Stimulated activated CD8-positive, alpha-beta memory T cell treated with anti-CD3 and anti-CD28 coated beads, Interleukin-7, amount 100 ng/mL, for 24 hours (primary cell): ENCODE measurements at places on chromosomes 16 and 17.

GRCh38 chr17:15351478-15351840 lies 10.1 kb upstream of the TEKT3 start:
- DNase-seq = no peak

DNA sequence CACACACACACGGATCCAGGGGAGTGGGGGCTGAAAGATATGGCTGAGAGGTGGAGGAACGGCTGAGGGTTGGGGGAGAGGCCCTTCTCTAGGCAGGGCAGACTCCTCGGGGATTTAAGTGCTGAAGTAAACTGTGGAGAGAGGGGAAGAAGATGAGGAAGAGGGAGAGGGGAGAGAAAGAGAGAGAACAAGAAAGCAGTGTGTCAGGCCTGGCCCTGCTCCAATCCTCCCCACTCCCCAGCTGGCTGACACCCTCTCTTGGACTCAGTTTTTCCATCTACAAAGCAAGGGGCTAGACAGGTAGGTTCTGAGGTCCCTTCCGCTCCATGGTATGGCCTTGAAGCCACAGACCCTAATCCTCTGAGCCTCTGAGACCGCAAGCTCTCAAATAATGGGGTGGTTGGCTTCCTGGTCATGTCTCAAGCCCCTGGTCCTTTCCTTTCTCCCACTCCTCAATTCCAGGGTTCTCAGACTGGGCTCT lies 2.0 kb downstream of the VAMP2 start:
- DNase-seq = no peak

DNA sequence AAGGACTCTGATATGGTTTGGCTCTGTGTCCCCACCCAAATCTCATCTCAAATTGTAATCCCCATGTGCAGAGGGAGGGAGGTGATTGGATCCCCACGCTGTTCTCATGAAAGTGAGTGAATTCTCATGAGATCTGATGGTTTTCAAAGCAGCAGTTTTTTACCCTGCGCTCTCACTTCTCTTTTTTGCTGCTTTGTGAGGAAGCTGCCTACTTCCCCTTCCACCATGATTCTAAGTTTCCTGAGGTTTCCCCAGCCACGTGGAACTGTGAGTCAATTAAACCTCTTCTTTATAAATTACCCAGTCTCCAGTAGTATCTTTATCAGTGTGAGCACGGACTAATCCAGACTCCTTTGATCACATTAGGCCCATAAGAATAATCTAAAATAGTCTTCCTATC lies 719.7 kb upstream of the CDH8 start:
- no peak for DNase-seq

GRCh38 chr17:43873815-43874214 lies 26.8 kb downstream of the CD300LG start:
- DNase-seq = no peak

GRCh38 chr16:24689128-24689527 lies 40.3 kb upstream of the TNRC6A start:
- DNase-seq = no peak

- DNase-seq = peak; percentile 92
These were observed at the start of gene DVL2 for GRCh38 chr17:7234083-7234951. DVL2 (minus strand) TSS chr17:7234517; CDS start chr17:7234262, 255 bp downstream.

DNA sequence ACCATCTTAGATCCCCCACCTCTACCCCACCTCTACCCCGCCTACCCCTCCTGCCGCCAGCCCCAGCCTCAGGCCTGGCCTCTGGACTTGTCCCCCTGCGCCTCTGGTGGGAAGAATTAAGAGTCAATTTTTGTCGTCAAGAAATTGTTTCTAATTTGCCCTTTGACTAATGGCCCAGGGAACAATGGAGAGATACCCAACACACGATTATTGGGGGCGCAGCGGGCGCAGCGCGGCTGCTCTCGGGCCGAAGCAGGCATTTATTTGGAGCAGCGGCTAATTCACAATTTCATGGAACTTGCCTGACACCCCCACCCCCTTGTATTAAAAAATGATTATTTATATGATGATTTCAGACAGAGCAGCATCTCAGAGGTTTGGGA lies 4.4 kb upstream of the BAHCC1 start:
- no peak for DNase-seq

DNA sequence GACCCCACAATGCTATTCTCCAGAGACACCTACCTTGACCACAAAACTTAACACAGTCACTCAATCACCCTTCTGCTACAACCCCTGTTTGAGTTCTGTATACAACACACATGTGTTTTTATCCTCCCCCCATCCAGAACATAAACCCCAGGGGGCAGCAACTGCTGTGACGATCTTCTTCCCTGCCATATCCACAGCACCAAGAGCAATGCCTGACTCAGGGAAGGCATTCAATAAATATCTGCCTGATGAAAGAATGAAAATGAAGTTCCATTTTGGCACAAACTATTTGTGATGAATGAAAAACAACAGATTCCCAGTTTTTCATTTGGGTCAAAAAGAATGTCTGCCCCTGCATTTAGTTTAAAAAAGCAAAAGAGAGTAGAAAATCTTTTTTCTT lies 27.0 kb downstream of the ASIC2 start:
- DNase-seq = no peak

DNA sequence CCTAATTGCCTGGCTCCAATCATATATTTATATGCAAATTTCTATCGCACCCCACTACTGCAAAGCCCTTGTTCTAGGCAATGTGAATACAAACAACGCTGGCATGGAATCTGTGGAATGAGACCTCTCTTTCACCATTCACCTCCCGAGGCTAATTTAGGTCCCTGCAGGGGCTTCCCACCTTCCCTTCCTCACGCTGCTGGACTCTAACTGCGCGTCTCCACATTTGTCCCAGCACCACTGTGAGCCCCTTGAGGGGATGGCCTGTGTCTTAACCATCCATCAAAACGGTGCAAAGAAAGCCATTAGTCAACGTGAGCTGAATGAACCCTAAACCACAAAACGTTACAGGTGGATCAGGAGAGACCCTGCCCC lies 1.6 kb downstream of the TMEM114 start:
- DNase-seq = no peak

GRCh38 chr17:50459756-50460155 lies 8.9 kb downstream of the CHAD start:
- DNase-seq = no peak

DNA sequence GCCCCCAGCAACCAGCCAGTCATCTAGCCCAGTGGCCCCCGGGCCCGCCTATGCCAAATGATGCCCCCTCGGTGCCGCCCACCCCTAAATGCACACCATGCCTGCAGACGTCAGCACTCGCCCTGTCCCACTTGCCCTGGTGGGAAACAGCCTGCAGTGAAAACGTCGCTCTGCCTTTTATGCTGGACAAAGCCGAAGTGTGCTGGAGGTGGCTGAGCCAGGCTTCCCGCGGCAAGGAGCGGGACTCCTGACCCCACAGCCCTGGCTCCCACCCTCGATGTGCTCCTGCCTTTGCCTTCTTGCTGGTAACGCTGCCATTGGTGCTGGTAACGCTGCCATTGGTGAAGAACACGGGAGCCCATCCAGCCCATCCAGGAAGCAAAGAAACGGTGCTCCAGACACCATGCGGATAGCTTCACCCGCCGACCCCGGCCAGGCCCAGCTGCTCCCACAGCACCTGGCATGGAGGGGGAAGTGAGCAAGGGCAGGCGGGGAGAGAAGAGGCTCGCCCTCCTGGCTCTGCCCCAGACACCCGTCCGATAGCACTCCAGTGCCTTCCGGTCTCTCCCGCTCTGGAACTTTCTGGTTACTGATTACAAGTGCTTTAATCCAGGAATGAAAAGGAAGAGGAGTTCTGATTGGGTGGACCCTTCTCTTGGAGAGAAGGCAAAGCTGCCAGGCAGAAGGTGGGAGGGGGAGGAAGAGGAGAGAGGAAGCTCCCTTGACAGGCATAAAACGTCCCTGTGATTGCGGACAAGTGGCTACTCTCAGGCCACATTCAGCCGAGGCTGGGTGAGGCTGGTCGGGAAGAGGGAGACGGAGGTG lies 4.0 kb upstream of the BAIAP2 start:
- DNase-seq = no peak

- no peak for DNase-seq
These were observed 12.7 kb downstream of the SLC6A4 start for GRCh38 chr17:30222721-30223175.

- no peak for DNase-seq
These were observed 10.6 kb upstream of the C1QTNF8 start for GRCh38 chr16:1106659-1107058.

DNA sequence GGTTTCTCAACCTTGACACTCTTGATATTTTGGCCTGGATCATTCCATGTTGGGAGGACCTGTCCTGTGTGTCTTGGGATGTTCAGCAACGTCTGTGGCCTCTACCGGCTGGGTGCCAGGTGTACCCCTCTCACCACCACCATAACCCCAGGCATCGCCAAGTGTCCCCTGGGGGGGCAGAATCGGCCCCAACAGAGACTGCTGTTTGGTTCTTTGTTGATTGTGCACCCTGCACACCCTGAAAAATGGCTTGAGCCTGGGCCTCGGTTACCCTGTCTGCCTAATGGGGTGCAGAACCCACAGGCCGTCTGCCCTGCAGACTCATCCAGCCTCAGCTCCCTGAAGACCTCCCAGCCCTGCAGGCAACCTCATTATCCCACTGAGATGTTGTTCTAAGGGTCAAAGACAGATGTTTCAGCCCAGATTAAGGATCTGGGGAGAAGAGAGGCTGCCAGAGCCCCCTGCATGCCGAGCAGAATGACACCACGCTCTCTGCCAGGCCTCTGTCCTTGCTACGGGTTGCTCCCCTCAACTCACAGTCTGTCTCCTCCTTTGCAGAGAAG lies 9.2 kb downstream of the CACNG1 start:
- no peak for DNase-seq

- DNase-seq = no peak
These were observed 183.1 kb downstream of the CYLD start for GRCh38 chr16:50924759-50925545.

GRCh38 chr17:65268832-65269231 lies 131.7 kb downstream of the RGS9 start:
- no peak for DNase-seq

DNA sequence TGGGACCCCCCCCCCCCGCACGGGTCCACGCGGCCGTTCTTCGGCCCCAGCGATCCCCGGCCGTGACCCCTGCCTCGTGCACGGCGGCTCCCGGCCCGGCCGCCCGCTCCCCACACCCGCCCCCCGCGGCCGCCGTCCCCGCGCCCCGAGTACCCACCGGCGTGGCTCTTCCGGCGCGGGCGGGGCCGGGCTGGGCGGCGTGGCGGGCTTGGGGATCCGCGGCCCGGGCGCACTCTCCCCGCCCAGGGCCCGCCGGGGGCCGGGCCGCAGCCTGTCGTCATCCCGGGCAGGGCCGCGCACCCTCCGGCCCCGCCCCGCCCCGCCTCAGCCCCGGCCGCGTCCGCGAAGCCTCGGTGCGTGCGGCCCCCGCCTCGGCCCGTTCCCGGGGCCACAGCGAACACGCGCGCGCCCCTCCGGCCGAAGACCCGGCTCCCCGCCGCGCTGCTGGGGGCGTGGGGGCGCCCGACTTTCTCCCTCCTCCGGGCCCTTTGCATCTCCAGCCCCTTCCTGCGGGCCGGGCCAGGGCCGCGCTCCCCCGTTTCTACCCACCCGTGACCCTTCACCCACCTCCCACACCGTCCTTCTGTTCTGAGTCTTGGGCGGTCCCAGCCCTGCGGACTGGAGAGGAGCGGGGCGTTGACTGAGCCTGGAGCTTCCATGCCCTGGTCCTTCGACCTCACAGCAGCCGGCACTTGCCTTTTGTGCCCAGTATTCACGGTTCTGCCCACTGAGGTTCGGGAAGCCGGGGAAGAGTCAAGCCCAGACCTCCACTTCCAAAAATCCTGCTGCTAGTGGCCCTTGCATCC lies 840 bp downstream of the MYO1C start:
- DNase-seq = no peak

DNA sequence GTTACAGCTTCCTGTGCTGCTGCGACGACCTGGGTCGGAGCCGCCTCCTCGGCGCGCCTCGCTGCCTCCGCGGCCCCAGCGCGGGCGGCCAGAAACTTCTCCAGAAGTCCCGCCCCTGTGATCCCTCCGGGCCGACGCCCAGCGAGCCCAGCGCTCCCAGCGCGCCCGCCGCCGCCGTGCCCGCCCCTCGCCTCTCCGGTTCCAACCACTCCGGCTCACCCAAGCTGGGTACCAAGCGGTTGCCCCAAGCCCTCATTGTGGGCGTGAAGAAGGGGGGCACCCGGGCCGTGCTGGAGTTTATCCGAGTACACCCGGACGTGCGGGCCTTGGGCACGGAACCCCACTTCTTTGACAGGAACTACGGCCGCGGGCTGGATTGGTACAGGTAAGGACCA lies 746 bp downstream of the HS3ST2 start:
- DNase-seq = no peak

- DNase-seq = no peak
These were observed 10.9 kb downstream of the USP22 start for GRCh38 chr17:21031756-21032396.

DNA sequence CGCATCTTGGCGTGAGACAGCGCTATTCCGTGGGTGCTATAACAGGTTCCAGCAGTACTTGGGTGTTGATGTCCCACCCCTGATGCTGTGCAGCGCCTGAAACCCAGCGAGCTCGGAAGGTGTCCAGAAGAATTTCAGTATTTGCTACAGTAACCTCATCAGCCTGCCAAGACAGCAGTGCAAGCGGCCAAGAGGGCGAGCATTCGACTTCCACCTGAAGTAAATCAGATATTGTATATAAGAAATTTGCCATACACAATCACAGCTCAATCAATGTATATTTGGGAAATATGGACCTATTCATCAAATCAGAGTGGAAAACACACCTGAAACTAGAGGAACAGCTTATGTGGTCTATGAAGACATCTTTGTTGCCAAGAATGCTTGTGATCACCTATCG lies 13.0 kb downstream of the APPBP2 start:
- no peak for DNase-seq

- DNase-seq = no peak
These were observed 593 bp downstream of the SLC38A7 start for GRCh38 chr16:58684001-58684353.

GRCh38 chr17:12995106-12995895 lies 22.5 kb downstream of the ELAC2 start:
- no peak for DNase-seq

- DNase-seq = no peak
These were observed 105.8 kb downstream of the SNX29 start for GRCh38 chr16:12082226-12082887.

DNA sequence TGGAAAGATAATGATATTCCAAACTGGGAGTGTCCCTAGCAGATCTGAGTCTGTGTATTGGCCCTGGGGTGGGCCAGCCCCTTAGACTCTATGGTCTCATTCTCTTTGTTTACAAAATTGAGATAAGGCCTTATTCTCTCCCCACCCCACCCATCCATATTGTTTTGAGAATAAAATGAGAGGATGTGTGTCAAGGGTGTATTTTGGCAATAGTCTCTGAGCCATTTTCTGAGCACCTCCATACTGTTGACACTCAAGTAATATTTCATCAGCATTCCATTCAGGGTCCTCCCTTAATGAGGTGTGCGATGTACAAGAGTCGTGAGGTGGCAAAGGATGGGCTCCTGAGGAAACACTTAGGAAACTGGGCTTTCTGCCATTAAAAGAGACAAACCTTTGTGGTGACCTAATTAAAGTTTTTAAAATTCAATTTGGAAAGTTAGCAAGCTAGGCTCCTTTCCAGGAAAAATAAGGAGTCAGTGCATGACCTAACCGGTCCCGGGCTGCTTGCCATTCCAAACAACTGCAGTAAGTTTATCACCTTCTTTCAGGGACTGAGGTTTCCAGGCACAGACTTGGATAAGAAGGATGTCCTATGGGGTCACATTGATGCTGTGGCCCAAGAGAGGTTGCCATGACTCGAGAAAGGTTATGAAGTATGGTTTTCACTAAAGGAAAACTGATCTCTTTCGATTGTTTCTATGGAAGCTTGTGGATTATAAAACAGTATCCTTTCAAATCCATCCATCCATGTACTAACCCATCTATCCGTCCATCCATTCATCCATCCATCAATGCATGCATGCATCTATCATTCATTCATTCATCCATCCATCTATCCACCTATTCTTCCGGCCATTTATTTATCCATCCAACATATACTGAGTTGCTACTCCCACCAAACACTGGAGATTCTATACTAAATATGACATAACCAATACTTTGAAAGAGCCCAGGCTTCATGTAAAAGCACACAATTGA lies 443.3 kb downstream of the UTP18 start:
- no peak for DNase-seq
